ENCODE measurements at places on chromosomes 3 and 15.

- DNase-seq = no peak
Observed at GRCh38 chr15:71707230-71708050, 102.9 kb upstream of the NR2E3 start.

DNA sequence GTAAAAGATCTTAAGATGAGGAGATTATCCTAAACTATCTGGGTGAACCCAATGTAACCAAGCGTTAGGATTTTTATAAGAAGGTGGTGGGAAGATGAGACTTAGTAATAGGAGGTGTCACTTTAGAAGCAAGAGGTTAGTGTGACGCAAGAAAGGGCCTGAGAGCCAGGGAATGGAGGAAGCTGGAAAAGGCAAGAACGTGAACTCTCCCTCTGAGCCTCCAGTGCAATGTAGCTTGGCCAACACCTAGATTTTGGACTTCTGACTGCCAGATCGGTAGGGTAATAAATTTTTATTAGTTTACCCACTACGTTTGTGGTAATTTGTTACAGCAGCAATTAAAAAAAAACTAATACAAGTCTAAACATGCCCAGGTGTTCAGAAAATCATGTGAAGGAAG is 20.8 kb upstream of the CNTN6 start:
- DNase-seq = no peak

- no peak for DNase-seq
Observed at GRCh38 chr15:72682772-72683171, 3.2 kb downstream of the HIGD2B start.

- peak; percentile 97 for DNase-seq
Observed at GRCh38 chr15:70348581-70349344, 251.0 kb upstream of the TLE3 start.

GRCh38 chr3:62793946-62794345 is 81.3 kb downstream of the CADPS start:
- no peak for DNase-seq

GRCh38 chr3:124938896-124939295 is 4.3 kb upstream of the MUC13 start:
- DNase-seq = no peak

DNA sequence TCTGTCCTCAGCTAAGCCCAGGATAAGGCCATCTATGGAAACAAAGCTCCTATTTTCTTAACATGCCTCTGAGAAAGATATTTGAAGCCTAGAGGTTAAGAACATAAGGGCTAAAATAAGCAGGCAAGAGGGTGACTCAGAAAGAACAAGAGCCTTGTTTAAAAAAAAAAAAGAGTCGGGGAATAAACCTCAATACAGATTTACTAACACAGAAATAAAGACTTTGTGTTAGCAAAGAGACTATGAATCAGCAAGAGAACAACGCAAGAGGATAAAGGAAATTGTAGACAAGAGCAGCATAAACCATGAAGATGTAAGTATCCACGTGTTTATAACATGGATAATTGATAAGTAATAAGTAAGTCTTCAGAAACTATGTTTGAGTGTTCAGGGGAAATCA is 36.0 kb downstream of the RAB27A start:
- DNase-seq = peak; percentile 12

- DNase-seq = no peak
Observed at GRCh38 chr3:133472889-133473288, 73.0 kb downstream of the BFSP2 start.

- DNase-seq = no peak
Observed at GRCh38 chr3:111621535-111621934, 26.4 kb upstream of the ZBED2 start.

- no peak for DNase-seq
Observed at GRCh38 chr3:55297706-55298105, 189.4 kb downstream of the WNT5A start.

DNA sequence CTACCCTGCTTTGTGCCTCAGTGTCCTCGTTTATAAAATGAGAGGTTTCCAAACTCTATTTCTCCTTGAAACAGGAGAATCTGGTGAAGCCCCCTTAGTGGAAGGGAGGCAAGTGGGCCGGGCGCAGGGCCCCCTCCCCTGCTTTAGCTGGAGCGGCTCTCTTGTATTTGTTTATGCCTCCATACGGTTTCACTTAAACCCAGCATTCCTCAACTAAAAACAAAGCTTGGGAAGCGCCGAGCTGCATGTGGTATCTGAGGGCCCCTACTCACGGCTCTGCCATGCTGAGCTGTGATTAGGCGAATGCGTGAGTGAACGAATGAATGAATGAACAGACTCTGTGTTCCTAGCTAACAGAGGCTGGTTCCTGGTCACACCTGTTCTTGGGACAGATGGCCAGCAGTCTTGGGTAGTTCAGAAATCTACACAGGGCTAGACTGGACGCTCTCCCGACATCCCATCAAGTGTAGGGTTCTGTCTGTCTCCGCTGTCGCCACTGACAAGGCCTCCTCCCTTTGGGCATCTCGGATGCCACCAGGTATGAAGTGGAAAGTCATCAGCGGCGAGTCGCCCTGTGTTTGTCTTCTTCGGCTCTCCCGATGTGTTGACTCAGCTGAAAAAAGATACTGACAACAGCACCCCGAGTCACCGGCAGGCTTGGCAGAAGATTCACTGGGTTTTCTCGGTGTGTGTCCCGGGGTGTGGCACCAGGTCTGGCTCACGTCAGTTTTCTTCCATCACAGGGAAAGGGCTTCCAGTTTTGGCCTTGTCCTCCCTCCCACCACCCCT is 42.4 kb upstream of the VPS8 start:
- DNase-seq = no peak

DNA sequence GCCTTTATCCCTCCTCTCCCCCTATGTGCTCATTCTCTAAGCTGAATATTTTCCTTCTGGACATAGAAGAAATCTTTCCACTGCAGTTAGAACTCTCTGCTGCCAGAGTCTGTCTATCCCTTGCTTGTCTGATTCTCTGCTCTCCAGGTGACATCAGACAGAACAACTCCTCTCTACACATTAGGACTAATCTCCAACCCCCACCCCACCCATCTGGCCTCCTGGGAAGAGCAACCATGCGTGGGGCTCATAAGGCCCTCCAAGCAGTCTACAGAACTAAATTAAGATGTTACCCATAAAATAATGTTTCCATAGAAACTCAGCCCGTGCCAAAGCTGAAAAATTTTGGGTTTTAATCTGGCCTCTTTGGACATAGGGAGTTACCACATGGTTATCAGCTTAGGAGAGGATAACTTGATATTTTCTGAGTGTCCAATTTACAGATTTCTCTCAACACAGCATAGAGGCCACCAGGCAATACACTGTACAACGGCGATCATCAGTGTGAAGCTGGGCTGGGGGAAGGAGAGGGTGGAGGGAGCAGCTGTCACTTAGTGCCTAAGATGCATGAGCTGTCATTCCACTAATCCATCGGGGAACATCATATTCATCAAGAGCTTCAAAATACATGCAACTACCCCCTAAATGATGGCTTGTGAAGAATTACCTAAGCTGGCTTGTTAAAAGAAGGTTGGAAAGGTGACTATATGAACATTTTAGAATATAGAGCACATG is 199.4 kb downstream of the CLSTN2 start:
- DNase-seq = no peak
